Epithelial cell of esophagus (primary cell): ENCODE measurements at places on chromosomes 5 and 9.

DNA sequence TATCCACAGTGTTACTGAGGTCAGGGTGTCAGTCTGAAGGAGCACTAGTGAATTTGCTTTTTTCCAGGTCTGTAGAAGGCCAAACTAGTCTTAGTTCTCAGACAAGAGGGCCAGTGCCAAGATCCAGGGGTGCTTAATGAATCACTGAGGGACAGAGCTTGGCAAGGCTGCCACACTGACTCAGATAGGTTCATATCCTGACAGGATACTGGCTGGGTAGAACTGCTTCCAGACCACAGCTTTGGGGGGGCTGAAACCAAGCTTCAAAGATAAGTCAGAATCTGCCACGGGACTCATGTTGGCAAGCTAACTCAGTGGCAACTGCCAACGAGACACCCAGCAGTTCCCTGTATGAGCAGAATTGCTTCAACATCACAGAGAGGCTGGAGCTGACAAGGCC, 1125.4 kb downstream of the EFNA5 start:
- DNase-seq: peak; percentile 22

- peak; percentile 63 for DNase-seq
Observed at GRCh38 chr5:147918101-147918685, 11.9 kb upstream of the C5orf46 start.

DNA sequence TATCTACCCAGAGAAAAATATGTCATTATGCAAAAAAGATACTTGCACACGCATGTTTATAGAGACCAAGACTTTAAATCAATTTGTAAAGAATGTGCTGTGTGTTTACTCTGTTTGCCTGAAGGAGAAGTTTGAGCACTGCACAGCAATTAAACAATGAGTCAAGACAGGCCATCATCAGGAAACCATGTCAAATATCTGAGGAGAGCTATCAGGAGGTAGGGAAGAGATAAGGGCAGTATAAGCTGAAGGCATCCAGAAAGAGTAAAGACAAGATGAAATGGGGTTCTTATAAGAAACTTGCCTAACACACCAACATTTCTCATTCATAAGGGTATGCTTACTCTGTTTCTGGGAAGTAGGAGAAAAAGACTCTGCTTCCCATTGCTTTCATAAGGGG, 405.8 kb upstream of the PTGER4 start:
- DNase-seq: peak; percentile 46

GRCh38 chr5:89542736-89543135, 659.8 kb upstream of the MEF2C start:
- DNase-seq: no peak
